ENCODE measurements at places on chromosomes 16 and 17. TPM values are rescaled to one million over a fixed set of nuclear protein-coding genes. Genes with fewer than 3 reads are reported as not detected.

- no peak for DNase-seq
Measured at GRCh38 chr16:77328274-77328673, 106.6 kb downstream of the ADAMTS18 start.

DNA sequence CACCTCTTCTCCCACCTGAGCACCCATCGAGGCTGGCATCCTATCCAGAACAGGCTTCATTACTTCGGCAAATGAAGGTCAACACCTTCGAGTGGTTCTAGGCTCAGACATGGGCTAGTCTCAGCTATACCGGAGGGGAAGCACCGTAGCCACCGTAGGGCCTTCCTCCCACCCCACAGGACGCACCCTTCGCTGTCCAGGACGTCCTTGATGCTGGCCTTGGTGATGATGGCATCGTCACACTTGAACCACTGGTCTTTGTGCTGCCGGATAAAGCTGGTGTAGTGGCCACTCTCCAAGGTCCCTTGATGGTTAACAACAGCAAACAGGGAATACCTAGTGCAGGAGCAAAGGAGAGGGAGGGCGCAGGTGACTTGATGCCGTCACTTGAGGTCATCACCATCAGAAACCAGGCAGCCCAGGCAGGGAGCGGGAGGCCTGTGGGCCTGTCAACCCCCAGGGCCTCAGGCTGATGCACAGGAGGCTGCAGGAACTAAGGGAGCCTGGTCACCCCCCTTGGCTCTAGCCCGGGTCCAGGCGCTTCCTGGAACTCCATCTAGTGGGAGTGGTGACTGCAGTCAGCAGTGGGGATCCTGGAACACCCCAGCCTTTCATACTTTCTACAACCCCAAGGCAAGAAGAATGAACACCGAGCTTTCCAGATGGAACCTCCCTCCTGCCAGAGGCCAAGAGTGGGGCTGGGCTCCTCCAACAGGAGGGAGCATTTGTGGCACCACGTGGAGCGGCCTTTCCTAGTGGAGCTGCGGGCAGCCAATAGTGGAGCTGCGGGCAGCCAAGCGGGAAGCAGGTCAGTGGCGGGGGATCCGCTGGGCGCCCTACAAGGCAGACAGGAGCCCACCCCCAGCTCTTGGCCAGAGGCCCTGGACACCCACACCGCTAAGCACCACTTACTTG, 38.5 kb downstream of the USP22 start:
- no peak for DNase-seq

DNA sequence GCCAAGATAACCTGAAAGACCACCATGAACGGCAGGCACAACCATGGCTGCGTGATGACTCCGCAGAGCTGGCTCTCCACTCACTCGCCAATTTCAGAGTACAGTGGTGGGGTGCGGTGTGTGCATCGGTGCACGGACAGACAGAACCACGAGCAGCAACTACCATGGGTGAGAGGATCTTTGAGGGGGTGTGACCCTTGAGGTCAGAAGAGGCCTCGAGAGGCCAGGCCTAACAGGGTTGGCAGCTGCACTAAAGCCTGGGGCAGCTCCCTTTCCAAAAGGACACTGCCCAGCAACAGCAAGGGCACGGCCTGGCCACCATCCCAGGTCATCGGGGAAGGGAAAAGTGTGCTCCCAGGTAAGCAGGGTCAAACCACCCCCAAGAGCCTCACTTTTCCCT, 1.9 kb upstream of the ECI1 start:
- no peak for DNase-seq

DNA sequence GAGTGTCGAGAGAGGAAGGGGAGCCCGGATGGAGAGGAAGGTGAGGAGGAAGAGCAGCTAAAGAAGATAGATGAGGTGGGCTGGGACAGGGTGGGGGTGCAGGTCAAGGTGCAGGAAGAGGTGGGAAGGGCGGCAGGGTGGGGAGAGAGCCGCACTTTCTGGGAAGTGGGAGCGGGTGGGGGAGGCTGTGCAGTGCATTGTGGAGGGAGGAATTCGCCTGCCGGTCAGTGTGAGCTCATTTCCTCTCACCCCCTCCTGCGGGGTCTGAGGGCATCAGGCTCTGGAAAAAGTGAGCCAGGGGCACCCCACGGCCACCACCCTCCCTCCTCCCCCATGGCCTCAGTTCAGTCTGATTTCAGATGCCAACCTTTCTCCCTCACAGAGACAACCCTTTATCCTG, 2.5 kb upstream of the ARHGAP23 start:
- no peak for DNase-seq

GRCh38 chr16:19882186-19882585, 2.5 kb downstream of the GPRC5B start:
- DNase-seq: no peak

The LDHD gene
- not detected for total RNA-seq

The KRTAP9-2 gene
- total RNA-seq: not detected

The CDT1 gene
- 0.47 TPM for total RNA-seq

The EVI2B gene
- total RNA-seq: 102 TPM
